NCI-H1436 treated with DMSO at 0.1 percent for 48 hours (cell line): ENCODE measurements at places on chromosomes 1 and 21.
A peak's percentile ranks its signal among the peaks of the same experiment; 100 is the strongest.

DNA sequence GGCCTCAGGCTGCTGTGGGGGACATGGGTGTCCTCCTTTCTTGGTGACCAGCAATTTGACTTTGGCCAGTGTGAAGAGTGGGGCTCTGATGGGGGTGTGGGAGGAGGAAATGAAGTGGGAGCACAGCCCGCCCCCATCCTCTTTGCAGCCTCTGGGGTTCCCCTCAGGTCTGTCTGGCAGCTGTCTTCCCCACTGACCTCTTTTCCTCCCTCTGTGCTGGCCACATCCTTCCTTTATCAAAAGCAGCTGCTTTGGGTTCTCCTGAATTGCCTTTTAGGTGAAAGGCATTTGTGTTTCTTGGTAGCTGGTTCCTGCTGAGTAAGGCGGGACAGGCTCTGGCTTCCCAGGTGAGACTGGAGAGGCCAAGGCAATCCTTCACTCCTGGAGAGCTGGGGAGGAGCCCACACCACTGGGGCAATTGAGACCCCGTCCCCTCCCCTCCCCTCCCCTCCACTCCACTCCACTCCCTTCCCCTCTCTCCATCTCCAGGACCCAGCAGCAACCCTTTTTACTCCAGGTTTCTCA lies 24.9 kb downstream of the PCAT6 start:
- no peak for DNase-seq

GRCh38 chr1:117985973-117986372 lies 56.4 kb downstream of the WDR3 start:
- no peak for DNase-seq

DNA sequence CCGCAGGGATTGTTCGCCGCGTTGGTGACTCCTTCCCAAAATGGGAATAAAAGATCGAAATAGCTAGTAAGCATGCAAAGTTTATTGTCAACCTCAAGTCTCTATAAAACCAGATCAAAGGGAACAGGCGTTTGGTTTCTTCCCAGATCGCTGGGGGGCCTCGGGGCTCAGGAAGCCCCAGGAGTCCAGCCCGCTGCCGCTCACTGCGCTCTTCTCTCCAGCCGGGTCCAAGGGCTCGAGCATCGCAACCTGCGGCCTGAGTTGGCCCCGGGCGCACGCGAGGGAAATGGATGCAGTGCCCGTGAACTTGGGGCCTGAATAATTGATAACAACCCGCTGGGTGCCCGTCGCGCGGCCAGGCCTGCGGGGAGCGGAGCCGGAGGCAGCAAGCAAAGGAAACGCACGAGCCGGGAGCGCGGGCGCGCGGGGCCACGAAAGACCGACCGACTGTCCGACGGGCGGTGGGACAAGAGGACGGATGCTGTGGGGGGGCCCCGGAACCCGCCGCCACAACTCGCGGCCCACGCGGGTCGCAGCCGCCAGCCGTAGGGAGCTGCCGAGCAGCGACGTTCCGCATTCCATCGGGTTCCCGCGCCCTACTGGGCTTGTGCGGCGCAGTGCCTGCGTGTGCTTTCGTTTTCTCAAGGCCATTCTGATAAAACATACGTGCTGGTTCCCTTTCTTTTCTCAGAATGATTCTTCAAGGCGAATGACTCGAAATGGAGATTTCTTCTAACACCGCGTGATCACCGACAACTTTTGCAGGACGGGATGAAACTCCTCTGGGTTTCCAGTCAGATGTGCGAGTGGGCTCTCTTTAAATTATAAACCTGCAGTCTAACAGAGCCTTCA lies 14.0 kb upstream of the ALX3 start:
- no peak for DNase-seq

DNA sequence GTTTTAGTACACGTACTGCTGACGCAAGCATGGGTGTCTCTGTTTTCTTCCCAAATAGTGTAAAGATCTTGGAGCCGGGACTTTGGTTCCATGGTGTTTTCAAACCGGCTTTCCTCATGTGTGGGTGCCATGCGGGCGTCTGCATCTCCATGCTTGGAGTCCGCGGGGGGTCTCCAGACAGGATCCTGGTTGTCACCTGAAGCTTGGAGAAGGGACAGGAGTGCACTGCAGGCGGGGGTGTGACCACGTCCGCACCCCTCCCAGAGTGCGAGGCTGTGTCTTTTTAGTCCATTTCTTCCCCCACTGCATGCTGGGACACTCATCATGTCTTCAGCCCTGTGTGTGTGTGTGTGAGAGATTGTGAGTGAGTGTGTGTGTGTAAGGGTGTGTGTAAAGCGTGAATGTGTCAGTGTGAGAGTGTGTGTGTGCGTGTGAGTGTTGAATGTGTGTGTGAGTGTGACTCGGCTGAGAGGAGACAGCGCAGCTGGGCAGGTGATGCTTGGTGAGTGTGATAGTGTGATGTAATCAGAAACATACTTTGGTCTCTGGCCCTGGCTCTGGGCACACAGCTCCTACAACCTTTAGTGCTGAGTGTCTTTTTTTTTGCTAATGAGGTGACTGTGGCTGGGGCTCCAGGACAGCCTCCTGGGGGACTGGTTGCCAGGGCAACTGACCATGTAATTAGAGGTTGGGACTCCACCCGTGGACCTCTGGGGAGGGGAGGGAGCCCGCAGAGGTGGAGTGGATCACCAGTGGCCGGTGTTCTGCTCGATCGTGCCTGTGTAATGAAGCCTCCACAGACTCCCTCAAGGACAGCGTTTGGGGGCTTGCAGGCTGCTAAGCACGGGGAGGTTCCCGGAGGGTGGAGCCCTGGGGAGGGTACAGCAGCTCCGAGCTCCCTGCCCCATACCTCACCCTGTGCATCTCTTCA lies 55.1 kb downstream of the AGPAT3 start:
- no peak for DNase-seq

GRCh38 chr1:165053351-165053750 lies 303.2 kb downstream of the LMX1A start:
- no peak for DNase-seq

DNA sequence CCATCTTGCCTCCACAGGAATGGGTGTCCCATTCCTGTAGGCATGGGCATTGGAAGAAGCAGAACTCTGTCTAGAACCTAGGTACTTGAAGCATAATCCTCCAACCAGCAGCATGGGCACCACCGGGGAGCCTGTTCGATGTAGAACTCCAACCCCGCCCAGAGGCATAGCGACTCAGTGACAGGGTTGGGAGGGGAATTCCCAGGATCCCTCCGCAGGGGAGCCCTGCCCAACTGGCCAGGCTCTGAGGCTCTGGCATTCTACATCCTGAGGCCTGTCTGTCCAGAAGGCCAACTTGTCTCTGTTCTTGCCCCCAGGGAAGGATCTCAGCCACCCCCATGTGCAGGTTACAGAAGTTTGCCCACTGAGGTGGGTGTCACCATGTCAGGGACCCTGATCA lies 38.2 kb downstream of the CACNA1S start:
- no peak for DNase-seq

DNA sequence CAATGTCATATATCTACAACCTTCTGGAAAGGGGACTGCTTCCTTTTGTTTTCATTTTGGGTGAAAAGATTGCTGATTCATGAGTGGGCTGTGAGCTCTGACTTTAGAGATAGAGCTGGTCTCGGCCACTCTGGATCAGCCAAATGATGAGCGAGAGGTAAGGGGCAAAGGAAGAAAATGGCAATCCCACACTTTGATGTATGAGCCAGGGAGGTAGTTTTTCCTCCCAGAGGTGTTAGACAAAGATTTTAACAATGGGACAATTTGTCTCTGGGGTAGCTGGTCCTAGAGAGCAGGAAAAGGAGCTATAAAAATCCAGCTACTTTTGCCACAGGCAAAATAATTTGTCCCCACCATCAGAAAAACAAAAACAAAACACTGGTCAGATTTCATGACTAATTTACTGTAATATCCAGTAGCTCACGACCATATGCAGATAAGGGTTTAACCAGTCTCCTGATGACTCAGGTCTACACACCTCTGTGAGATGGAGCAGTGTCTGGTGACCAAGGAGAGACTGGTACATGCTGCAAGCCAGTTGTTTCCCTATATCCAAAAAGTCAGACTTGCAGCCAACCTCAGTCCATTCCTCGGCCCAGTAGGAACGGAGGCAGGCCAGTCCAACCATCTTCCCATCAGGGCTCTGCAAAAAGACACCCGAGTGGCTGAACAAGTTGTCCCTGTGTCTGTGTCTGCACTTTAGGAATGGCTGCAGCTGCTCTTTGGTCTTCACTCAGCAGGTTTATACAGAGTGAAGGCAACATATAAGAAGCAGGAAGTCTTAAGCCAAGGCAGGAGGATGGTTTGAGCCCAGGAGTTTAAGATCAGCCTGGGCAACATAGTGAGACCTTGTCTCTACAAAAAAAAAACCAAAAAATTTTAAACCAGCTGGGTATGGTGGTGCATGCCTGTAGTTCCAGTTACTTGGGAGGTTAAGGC lies 29.2 kb downstream of the DNASE2B start:
- no peak for DNase-seq

GRCh38 chr21:42782723-42783242 lies 96.6 kb downstream of the WDR4 start:
- DNase-seq = no peak

DNA sequence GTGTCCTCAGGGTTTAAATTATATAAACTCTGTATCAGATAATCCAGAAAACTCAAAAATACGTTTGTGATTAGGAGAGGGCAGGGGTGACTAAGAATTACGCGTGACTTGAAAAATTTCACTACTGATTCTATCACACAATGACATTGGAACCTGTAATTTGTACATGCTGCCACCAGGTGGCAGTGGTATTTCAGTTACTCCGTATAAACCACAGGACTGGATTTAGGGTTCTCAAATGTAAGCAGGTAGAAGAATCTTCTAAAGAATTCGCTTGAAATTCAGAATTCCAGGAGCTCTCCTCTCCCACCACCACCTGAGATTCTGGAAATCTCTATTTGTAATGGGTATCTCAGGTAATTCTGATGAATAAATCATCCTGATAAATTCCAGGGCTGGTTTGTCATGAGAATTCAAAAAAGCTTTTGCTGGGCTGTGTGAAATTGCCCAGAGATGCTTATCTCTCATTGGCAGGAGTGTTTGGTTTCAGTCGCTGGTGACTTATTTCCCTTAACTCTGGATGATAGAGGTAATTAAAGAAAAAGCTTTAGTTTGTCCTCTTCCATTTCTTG lies 1.7 kb upstream of the KRTAP7-1 start:
- no peak for DNase-seq

GRCh38 chr1:57839526-57839925 lies 415.7 kb upstream of the DAB1 start:
- DNase-seq = peak; percentile 91

DNA sequence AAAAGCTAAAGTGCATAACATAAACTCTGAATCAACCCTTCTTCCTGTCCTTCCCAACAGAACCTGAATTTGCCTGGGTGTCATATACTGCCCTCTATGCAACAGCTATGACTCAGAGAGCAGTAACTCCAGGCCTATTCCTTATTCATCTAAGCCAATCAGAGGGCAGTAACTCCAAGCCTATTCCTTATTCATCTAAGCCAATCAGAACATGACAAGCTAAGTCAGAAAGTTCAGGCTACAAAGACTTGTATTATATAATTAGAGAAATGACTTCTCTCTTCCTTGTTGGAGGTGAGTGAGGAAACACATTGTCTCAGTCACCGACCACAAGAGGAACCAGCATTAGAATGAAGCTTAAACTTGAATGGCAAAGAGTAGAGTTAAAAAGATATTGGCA lies 26.2 kb upstream of the TADA1 start:
- DNase-seq = no peak
